ENCODE measurements at places on chromosomes 7 and 10.

GRCh38 chr7:38703093-38703492, 71.9 kb upstream of the AMPH start:
- DNase-seq: no peak

DNA sequence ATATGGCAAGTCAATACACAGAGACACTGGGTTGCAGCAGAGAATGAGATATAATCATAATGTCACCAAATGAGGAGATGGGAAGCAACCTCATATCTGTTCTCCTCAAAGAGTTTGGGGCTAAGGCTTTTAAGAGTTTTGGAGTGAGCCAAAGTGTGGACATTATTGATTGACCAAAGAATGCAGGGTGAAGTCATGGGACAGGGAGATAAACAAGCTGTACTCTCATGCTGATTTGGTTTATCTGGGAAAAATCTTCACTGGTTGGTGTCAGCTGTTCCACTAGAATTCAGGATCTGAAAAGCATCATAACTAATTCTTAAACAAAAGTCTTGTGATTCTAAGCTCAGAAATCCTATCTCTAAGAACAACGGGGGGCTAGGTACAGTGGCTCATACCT, 585.9 kb upstream of the NRP1 start:
- no peak for DNase-seq

DNA sequence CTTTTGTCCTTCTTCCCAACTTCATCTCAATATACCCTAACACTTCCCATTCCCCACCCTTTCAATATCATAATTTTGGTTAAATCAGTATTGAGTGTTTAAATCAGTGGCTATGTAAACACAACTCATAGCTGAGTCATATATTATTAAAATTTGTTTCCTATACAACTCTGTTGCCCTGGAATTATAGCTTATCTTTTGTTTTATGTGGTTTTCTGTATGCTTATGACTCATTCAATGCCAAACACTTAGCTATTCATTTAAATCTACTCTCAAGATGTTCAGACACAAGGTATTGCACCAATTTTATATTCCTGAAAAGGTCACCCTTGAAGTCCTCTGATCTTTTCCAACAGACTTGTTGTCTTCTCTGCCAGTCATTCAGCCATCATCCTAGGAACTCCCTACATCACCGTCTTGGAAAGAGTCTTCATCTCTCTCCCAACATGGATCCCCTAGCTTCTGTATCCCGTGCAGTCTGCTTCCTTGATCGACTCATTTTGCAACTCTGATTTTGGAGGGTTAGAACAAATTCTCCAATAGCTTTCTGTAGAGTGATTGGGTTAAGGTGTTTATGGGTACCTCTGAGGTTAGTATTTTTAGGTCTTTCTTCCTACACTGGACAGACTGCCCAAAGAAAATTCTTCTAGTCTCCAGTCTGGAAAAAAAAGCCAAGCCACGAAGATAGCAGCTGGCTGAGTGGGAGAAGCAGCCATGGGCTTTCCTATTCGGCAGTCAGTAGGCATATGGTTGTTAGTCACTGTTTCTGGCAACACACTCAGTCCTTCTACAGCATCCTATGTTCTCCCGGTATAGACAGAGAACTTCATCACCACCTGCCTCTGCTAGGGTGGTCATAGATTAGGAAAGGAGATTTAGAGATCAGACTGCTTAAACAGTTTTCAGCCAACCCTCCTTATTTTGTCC, 102.1 kb downstream of the CRPPA start:
- DNase-seq: no peak

DNA sequence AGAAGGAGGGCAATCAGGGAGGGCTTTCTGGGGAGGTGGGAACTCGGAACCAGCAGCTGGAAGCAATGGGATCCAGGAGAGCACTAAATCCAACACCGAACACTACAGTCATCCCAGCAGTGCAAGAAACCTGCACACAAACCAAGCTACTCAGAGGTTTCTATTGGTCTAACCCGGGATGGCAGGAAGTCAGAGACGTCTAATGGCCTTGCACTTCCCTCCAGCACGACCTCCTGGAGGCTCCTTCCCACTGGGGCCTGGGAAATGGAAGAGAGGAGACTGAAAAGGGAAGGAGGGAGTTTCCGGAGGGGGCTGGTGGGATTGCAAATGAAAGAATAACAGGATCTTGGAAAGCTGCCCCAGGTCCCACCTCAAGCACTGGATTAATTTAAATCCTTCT, 56.3 kb downstream of the TEX36 start:
- no peak for DNase-seq

DNA sequence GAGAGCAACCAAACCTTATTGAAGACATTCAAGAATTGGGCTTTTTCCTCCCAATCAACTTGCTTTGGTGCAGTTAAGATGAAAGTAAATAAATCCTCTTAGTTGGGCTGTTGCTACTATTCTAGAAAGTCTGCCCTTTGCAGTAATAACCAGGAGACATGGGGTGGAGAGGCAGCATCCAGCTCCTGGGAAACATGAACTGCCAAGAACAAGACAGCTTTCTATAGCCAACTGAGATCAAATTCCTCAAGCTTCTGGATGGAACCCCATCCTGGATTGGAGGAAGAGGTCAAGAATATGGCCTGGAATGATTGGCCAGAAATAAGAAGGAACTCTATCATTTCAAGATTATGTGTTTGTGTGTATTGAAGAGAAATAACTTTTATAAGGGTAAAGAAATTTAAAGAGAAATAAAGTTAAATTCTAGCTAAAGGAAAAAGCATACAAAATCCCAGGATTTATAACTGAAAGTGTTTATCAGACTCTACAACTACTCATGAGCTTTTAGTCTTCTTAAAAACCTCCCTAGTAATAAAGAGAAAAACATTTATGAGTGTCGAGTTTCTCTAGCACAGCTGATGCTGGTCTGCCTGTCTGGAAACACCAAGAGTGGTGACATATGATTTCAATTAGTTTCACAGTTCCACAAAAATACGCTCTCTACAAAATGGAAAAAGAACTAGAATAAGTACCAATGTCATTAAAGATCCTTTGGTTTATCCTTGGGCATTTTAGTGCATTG, 70.1 kb upstream of the COL1A2 start:
- no peak for DNase-seq

DNA sequence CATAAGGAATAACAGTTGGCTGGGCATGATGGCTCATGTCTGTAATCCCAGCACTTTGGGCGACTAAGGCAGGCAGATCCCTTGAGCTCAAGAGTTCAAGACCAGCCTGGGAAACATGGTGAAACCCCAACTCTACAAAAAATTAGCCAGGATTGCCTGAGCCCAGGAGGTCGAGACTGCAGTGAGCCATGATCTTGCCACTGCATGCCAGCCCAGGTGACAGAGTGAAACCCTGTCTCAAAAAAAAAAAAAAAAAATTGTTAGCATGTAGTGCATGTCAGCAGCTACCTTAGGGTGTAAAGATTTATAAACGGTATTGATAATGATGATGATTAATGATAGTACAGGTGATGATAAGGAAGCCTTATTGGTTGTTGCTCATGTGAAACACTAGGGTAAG, 331.2 kb upstream of the FZD1 start:
- DNase-seq: no peak

GRCh38 chr10:870564-871166, 60.8 kb downstream of the LARP4B start:
- no peak for DNase-seq

DNA sequence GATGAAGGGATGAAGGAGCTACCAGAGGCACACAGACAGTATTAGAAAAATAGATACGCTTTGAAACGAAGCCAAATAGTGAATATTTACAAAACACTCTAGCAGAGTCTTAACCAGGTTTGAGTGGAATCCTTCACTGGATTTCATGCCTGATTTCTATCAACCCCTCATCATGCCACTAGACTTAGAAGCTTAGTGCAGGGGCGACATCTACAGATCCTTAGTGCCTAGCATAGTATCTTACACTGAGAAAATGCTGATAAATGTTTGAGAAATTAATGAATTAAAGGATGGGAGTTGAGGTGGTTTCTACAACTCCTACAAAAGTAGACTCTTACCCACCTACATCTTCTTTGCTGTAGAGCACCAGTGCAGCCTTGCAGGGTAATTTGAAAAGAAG, 54.7 kb upstream of the CCNJ start:
- DNase-seq: no peak

GRCh38 chr7:96045919-96046318, 273.6 kb downstream of the DYNC1I1 start:
- DNase-seq: no peak

- no peak for DNase-seq
Observed at GRCh38 chr7:41059796-41060195, 643.1 kb downstream of the INHBA start.

DNA sequence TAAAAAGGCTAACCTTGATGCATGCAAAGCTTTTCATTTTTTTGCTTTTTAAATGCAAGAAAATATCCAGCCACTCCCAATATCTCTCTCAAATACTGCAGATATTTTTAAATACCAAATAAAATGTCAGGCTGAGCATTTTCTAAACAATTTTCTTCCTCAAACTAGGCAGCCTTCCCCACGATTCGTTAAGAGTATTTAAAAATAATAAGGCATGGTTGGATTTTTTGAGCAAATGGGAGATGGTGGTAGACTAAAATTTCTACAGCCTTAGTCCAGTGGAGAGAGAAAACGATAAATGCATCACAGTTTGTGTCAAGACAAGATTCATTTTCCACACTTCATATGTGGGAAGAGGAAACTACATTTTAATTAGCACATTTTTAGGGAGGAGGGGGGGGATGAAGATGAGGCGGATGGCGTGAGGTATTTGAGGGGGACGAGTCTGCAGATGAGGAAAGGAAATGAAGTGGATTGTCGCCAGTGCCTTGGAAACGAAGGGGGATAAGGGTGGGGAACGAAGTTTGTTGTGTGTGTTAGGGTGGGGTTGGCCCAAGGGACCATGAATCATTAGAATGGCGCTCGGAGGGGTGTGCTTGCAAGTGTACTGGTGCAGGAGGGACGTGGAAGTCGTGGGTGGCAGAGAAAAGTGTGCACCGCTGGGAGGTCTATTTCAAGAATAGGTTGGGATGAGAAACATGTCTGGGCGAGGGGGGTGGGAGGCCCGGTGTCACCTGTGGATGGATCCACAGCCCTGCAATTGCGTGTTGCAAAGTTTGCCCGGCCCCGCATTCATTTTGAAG, 1.2 kb upstream of the ADD3 start:
- DNase-seq: no peak

- DNase-seq: no peak
Observed at GRCh38 chr10:123967626-123968243, 76.1 kb upstream of the CPXM2 start.

- peak; percentile 5 for DNase-seq
Observed at GRCh38 chr10:57338823-57339558, 928.7 kb downstream of the IPMK start.

- DNase-seq: no peak
Observed at GRCh38 chr10:98453729-98454128, 7.0 kb upstream of the HPS1 start.

- DNase-seq: no peak
Observed at GRCh38 chr7:8480527-8480926, 47.1 kb downstream of the NXPH1 start.

- DNase-seq: no peak
Observed at GRCh38 chr10:62582101-62582705, 208.0 kb downstream of the ZNF365 start.

GRCh38 chr10:6918305-6918704, 338.2 kb upstream of the PRKCQ start:
- DNase-seq: no peak

DNA sequence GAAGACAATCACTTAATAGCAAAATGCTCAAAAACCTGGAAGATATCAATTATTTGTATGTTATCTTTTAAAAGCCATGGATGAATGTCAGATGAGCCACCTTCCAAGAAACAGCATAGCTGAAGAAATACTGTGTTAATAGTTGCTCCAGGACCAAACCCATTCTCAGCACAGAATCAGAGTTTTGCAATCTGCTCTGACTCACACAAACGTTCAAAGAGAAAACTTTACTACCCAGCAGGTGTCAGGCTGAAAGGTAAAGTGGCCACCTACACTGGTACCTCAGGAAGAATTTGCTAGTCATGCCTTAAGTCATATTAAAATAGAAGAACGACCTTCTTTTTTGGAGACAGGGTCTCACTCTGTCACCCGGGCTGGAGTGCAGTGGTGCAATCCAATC, 526.5 kb downstream of the PARD3 start:
- no peak for DNase-seq

GRCh38 chr7:151727579-151728285, 149.2 kb downstream of the PRKAG2 start:
- DNase-seq: peak; percentile 92

GRCh38 chr7:155529346-155529745, 17.0 kb downstream of the CNPY1 start:
- DNase-seq: no peak

DNA sequence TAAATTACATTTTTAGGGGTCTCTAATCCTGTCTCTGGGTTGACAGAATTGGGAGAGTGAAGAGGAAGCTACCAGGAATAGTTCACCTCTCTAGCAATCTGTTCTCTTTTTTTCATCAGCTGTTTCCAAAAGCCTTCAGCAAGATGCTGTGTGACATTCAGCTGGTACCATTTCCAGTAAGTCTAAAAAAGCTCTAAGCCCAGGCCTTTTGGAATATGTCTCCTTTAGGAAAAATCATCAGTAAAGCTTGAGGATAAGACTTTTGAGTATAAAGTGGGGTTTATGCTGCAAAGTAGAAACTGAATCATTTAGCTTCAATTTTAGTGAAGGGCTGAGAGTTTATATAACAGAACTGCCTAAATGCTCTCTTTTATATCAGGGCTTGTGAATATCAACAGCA, 81.5 kb downstream of the CCNY start:
- DNase-seq: no peak

- no peak for DNase-seq
Observed at GRCh38 chr7:70654979-70655378, 477.0 kb upstream of the GALNT17 start.

GRCh38 chr10:97932932-97933530, 83.4 kb downstream of the GOLGA7B start:
- DNase-seq: no peak

DNA sequence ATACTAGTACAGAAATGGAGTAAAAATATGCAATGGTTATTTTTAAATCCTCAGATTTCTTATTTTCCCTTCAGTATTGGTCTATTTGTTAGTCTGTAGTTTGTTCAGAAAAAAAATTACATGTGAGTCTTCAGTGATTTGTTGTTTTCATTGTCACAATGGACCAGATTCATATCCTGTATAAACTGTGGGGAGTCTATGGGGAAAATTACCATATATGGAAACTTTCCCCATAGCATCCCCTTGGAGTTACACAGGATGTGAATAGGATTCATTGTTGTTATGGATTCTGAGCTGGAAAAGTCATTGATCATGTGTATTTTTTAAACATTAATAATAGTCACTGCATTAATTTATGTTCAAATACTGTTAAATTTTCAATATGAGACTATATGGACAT, 72.6 kb downstream of the ST7 start:
- no peak for DNase-seq

GRCh38 chr7:5363729-5364128, 59.9 kb downstream of the TNRC18 start:
- no peak for DNase-seq

DNA sequence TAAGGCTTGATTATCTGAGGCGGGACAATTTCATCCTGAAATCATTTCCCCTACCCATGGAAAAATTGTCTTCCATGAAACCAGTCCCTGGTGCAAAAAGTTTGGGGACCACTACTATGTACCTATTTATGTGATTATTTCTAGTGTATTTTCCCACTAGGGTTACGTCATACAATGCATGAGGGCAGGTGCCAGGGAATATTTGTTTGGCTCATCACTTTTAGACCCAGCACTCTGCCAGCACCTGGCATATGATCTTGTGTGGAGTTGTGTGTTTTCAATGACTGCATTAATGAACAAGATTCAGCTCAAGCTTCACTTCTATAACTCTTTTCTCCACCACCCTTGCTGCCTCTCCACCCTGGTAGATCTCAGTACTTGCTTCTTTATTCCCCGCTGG, 73.3 kb upstream of the TNKS2 start:
- DNase-seq: no peak

GRCh38 chr7:158279539-158280447, 307.8 kb downstream of the PTPRN2 start:
- no peak for DNase-seq
